ENCODE measurements at places on chromosomes 4 and X.

GRCh38 chr4:39255266-39255665 lies 72.9 kb downstream of the WDR19 start:
- no peak for DNase-seq

DNA sequence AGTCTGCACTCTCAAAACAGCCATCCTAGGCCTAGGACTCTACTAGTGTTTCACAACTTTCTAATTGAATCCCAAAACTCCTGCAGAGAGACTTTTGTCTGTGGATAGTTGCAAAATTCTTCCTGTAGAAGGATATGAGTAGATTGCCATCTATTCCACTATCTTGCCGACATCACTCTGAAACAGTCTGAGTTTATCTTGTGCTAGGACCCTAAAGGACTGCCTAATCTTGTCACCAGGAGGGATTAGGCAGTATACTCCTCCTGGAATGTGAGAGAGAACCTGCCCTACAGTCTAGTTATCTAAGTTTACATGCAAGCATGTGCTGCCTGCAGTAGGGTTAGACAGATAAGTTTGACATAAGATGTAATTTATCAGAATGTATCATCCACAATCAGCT lies 1646.6 kb upstream of the PCDH7 start:
- no peak for DNase-seq

GRCh38 chr4:114025176-114025777 lies 45.8 kb upstream of the ARSJ start:
- DNase-seq: no peak

DNA sequence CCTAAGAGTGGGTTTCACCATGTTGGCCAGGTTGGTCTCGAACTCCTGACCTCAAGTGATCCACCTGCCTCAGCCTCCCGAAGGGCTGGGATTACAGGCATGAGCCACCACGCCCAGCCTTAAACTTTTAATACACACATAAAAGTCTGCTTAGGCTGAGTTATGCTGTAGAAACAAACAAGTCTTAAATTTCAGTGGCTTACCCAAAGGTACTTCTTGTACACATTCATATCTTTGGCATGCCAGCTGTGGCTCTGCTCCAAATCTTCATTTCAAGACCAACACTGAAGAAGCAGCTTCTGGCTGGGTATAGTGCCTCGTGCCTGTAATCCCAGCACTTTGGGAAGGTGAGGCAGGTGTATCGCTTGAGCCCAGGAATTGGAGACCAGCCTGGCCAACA lies 80.3 kb downstream of the PPEF2 start:
- DNase-seq: no peak

DNA sequence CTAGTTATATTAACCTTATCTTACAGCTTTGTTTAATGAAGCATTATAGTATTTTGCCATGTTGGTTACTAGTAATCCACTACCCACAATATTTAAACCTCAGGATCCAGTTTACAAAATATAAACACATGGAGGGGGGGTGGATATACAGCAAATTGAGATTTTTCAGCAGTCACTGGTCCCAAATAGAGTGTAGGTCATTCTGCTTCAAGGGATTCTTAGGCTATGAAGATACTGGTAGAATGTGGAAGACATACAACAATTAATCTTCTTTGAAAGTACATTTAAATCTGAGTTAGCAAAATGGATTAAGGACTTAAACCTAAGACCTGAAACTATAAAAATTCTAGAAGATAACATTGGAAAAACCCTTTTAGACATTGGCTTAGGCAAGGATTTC lies 569.6 kb downstream of the ZNF674 start:
- no peak for DNase-seq

- DNase-seq: no peak
These were observed 99.6 kb downstream of the PCDH18 start for GRCh38 chr4:137432446-137433311.

DNA sequence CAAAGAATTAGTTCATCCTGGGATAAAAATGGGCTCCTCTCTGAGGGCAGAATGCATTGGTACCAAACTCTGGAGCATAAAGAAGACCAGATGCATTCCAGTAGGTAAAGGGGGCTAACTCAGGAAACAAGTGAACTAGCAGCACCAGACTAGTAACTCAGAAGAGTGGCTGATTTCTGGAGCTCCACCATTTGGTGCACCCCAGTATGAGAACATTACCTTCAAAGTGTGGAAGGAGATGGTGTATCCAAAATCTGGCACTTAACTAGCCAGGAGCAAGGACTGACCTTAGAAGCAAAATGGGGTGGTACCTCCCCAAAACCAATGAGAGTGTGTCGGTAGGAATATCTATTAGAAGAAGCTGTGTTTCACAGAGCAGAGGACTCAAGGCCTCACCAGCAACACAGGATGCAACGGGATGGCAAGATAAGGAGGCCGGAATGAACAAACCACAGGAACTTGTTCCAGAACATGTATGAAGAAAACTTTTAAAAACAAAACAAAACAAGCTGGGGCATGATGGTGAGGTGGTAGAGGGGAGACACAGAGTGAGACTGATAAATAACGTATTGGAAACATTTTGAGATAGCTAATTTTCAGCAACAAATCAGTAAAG lies 142.3 kb downstream of the INPP4B start:
- no peak for DNase-seq

- DNase-seq: peak; percentile 31
These were observed 218.2 kb downstream of the IDS start for GRCh38 chrX:149286940-149287349.

- no peak for DNase-seq
These were observed 20.5 kb upstream of the OPN1LW start for GRCh38 chrX:154123241-154124219.

DNA sequence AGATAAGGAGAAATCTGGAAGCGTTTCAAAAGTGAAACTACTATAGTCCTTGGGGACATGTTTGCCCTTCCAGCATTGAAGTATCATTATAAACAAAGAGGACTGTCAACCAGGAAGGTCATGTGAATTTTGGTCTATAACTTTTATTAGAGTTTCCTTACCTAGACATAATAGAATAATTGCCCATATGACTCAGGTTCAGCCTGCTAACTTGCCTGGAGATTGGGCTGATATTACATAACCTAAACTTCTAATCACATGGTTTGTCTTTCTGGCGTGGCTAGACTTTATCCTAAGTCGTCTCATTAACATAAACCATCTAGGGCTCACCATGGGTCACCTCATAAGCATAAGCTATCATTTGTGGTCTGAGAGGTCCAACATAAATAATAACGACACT lies 775.9 kb downstream of the CENPC start:
- DNase-seq: no peak

DNA sequence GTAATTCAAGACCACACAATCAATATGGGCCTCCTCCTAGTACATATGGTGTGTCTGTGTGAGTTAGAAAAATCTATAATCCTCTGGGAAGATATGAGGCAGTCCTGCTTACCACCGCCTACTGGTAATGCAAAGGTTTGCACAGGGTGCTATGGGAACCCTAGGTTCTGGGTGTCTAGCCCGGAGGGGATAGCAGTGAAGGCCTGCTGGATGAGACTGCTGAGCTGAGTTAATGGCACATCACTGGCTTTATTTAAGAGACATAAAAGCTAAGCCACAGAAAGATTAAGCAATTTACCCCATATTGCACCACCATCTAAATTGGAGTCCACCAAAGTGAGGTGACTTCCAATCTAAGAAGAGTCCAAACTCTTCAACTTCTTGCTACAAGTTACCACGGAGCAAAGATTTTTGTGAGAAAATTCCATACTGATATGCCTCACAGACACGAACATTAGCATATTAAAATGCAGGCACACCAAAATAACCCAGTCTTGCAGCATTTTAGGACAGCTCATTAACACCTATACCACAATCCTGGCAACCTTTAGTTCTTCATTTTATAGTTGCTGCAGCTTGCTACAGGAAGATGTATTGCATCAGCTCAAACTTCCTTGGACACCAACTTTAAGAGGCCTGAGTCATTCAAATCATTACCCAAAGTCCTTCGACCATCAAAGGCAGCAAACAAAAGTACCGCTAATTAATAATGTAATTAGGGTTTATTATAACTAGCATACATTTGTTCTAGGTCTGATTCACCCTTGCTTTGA lies 13.7 kb downstream of the DGKK start:
- DNase-seq: no peak

DNA sequence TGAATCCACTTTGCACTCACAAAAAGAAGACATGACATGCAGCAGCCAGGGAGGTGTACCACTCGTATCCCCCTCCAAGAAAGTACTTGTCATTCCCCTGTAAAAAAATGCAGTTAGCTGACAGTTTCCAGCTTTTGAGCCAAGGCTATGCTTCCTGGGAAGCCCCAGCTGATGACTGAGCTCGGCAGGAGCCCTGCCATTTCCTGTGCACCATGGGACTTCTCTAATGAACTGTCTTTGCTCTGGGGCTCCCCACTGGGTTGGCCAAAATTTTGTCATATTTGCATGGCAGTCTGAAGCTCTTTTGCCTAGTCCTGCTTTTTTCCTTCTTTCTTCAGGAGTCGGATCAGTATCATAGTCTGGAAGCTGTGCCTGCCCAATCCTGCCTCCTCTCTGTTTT lies 104.5 kb upstream of the MAOA start:
- no peak for DNase-seq

GRCh38 chr4:158710814-158711213 lies 12.4 kb downstream of the PPID start:
- DNase-seq: no peak

GRCh38 chr4:136800248-136800647 lies 732.0 kb downstream of the PCDH18 start:
- no peak for DNase-seq

DNA sequence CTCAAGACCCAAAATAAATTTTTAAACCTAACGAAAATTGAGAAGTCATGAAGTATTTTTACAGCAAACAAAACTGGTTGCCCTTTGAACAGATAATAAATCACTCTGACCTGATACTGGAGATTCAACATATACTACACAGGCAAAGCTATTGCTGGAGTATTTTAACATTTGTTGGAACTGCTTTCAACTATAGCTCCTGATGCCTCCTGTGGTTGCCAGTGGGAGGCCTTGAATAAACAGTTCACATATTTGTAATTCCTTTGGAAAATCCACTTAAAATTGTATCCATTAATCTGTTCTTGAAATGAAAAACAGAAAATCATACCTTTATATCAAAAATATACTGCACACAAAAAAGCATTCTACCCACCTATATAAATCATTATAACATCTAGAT lies 605.1 kb downstream of the KCTD8 start:
- no peak for DNase-seq

GRCh38 chr4:113481820-113482219 lies 279.7 kb downstream of the CAMK2D start:
- no peak for DNase-seq
